ENCODE measurements at places on chromosomes 7 and 10.

DNA sequence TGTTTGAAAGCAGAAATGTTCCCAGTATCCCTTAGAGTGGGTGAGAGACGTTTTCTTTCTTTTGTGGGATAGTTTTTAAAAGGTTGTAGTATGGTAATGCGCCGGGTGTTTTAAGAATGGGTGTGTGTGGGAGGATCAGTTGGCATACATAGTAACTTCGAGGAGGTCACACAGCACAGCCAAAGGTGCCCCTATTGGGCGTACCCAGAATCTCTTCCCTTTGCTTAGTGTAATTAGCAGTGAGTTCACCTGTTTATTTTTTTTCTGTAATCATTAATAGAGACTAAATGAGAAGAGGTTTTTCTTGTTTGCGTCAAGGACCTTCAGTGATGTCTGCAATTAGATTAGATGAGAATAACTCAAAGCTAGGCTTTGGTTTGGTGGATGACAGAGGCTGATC, 1.5 kb downstream of the PLEKHA8 start:
- no peak for DNase-seq

DNA sequence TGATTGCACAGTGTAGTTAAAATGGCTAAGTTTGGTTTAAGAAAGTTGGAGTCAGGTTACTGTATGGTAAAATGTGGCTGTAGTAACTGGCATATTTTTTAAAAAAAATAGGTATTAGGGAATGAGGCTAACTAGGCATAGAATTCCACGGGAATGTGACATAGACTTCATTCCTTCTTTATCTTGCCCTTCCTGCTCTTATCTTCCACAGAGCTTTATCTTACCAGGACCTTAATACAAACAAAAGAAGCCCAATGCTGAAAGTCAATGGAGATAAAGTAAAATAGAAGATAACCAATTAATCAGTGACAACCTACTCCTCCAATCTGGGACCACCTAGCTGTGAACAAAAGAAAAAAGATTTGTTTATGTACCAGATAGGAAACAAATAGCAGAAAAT, 58.1 kb downstream of the TET1 start:
- no peak for DNase-seq

GRCh38 chr7:32204361-32205018, 134.3 kb upstream of the PDE1C start:
- no peak for DNase-seq

- DNase-seq: no peak
Measured at GRCh38 chr10:42990016-42990720, 86.7 kb upstream of the RET start.

DNA sequence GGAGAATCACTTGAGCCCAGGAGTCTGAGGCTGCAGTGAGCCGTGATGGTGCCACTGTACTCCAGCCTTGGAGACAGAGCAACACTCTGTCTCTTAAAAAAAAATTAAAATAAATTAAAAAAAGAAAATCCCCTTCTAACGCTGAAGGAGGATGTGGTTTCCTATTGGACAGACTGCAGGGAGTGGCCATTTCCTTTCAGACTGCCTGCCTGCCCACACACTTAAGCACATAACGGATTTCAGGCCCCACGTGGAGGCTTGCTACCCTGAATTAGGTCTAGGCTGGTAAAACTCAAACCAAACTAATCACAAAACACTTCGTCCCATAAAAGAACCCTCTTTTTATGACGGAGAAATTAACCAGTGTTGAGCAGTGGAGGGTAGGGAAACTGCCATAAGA, 34.0 kb downstream of the GATA3 start:
- no peak for DNase-seq

DNA sequence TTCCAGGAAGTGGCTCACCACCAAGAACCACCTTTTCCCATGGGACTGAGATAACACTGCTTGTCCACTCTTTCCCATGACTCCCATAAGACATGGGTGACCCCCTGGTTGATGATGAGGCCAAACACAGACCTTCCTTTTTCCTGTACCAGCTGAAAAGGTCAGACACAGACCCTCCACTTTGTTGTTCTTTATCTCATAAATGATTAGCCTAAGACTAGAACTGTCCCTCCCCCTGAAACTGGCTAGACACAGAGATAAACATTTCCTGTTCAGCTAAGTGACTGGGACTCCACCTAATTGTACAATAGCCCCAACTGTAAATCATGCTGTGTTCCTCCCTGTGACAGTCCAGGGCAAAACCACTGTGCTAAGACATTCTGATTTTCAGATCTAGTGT, 8.2 kb upstream of the NRG3 start:
- no peak for DNase-seq

Data from stimulated activated CD4-positive, alpha-beta T cell treated with anti-CD3 and anti-CD28 coated beads, Interleukin-12 subunit alpha, Interleukin-12 subunit beta, amount 100 ng/mL, for 4 hours (primary cell).